ENCODE measurements at places on chromosomes 2 and 18.

GRCh38 chr18:45849529-45849928 is 24.1 kb downstream of the SIGLEC15 start:
- no peak for DNase-seq

- DNase-seq, result no peak
These were observed 1420.0 kb upstream of the ZEB2 start for GRCh38 chr2:145939949-145940348.

GRCh38 chr2:166765141-166765540 is 123.1 kb upstream of the XIRP2 start:
- DNase-seq, result no peak

- DNase-seq, result no peak
These were observed 154.1 kb upstream of the MMADHC start for GRCh38 chr2:149741646-149742045.

DNA sequence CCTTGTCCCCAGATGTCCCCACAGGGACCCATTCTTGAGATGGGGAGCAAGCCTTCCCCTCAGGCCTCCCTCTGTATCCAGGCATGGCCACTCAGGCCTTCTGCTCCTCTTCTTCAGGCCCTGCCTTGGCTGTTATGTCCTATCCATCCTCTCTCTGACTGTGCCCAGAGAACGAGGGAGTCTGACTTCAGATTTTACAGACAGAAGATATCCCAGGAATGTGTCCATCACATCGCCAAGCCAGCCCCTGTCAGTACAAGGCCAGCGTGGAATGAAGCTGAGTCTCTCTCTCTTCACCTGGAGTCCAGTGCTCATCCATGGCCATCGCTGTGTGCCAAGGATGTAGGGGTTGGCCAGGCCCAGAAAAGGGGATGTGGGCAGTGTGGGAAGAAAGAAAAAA is 57.6 kb downstream of the SDC1 start:
- DNase-seq, result no peak

DNA sequence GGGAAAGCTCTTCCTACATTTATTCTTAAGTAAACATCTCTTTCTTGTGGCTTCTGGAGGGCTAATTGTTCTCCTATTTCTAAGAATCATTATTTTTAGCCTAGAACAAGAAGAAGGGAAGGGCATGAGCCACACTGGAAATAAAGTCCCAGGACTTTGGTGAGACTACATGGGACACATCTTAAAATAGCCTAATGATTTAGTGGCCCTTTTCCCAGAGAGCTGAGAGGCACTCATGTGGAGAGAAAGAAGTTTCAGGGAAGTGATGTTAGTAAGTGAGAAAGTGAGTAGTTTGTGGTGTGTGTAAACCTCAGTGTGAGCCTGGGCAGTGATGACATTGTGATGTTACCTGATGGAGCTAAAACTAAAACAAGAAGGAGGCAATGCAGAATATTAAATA is 14.6 kb downstream of the ITGA4 start:
- no peak for DNase-seq
